ENCODE measurements at places on chromosomes 4 and X. TPM values are rescaled to one million over a fixed set of nuclear protein-coding genes. Genes with fewer than 3 reads are reported as not detected.

GRCh38 chrX:64190136-64190740, 15.3 kb downstream of the AMER1 start:
- H3K27ac ChIP-seq: no peak overlapping the region
- H3K36me3 ChIP-seq: no peaks in the 10 kb centered on the region
- no peaks in the 10 kb centered on the region for H3K27me3 ChIP-seq
- H3K4me1 ChIP-seq: no peaks in the 10 kb centered on the region

DNA sequence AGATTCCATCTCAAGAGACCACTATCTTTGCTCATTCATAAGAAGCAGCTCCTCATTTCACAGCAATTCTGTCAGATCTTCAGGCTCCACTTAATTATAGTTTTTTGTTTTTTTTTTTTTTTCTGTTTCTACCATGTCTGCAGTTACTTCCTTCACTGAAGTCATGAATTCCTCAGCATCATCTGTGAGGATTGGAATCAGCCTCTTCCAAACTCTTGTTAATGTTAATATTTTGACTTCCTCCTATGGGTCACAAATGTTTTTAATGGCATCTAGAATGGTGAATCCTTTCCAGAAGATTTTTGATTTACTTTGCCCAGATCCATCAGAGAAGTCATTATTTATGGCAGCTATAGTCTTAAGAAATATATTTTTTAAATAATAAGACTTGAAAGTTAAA, 53.1 kb downstream of the BMP2K start:
- H3K36me3 ChIP-seq: no peaks in the 10 kb centered on the region
- no peak overlapping the region for H3K27ac ChIP-seq
- H3K4me1 ChIP-seq: no peaks in the 10 kb centered on the region

CTPS2 gene
- polyA plus RNA-seq: 10.1 TPM

PDZD4 gene
- 15.2 TPM for polyA plus RNA-seq

PAGE2B gene
- polyA plus RNA-seq: 0.54 TPM
